Activated CD8-positive, alpha-beta memory T cell treated with anti-CD3 and anti-CD28 coated beads for 4 hours (primary cell): ENCODE measurements at places on chromosomes 4 and X.

DNA sequence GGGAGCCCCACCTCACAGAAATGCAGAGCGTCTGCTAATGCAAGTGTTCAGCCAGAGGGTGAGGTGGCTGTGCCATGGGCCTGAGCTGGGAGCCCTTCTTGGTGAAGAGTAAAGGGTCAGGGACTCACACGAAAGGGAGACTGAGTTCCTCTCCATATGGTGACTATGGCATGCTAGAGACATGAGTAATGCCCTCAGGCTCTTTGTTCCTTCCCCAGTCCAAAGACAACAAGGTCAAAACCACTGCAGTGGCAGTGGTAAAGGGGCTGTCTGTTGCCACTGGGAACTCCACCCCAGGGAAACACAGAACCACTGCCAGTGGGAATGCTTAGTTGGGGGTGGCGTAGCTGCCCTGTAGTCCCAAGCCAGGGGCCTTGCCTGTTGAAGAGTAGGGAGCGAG is 22.4 kb downstream of the RAB40AL start:
- no peak for DNase-seq

DNA sequence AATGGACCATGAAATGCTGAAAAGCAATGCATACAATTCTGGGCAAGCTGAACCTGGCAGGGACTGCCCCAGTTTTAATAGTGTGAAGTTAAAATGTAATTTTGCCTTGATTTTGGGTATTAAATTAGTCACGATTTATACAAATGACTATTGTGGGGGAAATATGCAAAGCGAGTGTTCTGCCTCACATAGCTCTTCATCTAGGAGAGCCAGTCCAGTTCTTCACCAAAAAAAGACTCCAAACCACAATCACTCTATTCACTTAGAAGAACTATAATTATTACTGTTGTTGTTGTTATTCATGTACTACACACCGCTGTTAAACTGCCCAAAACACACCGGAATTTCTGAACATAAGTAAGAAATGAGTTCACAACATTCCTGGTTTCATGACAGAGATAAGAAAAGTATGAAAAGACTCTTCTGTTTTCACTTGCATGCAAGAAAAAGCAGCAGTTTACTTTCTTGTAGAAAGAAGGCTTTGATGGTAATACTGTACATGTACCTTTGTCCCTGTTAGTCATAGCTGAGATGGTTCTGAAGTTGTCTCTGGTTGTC is 101.9 kb downstream of the QRFPR start:
- DNase-seq = no peak

- no peak for DNase-seq
These were observed 93.0 kb upstream of the LDB2 start for GRCh38 chr4:16991450-16991849.

- no peak for DNase-seq
These were observed 190.2 kb upstream of the BANK1 start for GRCh38 chr4:101600287-101600686.

DNA sequence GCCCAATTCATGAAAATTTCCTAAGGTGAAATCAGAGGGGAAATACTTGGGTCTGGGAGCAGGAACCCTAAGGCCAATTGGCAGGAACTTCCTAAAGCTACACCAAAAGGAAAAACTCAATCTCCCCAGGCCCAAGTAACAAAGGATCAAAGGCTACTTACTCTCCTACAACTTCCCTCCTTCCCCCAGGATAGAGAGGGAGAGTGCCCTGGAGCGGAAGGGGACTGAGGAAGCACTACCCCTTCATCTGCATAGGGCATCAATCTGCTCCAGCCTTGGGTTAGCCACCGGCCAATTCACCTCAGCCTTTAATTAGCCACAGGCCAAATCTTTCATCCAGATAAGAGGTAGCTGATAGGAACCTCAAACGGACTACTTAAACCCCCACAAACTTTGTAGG is 55.0 kb downstream of the SLC34A2 start:
- DNase-seq = no peak

DNA sequence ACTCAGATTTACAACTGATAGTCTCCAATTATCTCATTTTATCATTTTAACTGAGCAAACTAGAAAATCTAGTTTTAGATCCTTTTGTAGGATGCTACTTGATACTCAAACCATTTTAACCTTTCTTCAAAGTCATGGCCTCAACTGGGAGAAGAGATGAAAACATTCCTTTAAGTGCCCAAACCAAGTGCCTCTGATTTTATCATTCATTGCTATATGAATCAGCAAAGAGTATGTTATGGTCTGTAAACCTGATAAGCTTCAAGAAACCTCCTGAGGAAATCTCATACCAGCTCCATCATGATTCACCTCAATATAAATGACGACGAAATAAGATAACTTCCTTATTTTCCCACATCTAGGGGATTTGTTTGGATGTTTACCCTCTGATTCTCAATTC is 119.9 kb downstream of the FAM13A start:
- DNase-seq = no peak

- no peak for DNase-seq
These were observed 1.7 kb downstream of the RNF175 start for GRCh38 chr4:153758136-153758535.

DNA sequence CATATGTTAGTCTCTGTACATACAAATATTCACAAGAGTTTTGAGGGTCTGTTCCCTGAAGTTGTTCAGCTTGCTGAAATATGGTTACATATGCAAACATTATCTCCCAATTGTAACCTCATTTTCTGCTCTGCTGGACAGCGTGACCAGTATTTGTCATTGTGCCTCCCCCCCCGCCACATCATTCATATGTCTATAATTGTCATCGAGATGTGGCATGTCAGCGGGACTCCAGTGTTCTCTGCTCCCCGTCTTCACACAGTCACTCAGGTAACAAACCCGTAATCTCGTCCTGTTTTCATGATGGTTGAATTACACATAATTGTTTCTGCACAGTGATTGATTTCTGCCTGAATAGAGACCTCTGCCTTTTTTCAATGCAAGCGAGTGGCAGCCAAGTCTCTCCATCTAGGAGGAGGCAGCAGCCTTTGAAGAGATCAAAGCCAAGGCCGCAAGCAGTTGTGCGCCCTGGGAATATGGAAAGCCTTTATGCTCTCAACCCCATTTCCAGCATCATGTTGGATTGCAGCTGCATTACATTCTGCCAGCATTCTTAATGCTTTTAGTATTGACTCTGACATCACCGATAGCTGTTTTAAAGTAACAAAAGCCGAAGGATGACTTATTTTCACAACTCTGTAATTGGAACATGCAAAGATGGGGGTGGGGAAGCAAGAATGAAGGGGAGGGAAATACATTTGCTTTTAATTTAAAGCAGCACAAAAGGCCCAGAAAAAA is 27.4 kb downstream of the LEF1 start:
- DNase-seq = no peak

GRCh38 chrX:29376584-29376983 is 789.3 kb downstream of the IL1RAPL1 start:
- no peak for DNase-seq

DNA sequence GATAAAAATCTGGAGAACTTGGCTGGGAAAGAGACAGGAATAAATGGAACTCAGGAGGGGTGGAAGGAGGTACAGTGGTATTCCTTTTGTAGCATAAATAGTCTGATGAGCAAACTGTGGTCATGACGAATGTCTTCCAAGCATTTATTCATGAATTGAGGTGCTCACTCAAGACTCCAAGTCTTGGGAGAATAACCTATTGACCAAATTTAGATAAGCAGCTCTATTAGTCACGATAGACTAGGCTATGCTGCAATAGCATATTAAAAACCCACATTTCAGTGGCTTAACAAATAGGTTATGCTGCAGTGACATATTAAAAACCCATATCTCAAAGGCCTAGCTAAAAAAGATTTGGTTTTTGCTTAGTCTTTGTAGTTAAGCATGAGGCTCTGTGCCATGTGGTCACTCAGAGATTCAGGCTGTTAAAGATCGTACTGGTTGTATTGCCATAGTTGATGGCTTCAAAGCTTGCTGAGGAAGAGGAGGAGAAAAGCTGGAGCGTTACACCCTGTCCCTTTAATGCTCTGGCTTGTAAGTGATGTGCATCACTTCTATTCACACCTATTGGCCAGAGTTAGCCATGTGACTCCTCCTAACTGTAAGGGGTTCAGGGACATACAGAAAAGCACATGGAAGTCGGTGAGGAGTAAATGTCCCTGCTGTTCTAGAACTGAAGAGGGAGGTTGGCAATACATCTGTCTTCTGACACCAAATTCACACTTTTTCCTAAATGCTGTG is 24.5 kb upstream of the CCDC149 start:
- DNase-seq = no peak

DNA sequence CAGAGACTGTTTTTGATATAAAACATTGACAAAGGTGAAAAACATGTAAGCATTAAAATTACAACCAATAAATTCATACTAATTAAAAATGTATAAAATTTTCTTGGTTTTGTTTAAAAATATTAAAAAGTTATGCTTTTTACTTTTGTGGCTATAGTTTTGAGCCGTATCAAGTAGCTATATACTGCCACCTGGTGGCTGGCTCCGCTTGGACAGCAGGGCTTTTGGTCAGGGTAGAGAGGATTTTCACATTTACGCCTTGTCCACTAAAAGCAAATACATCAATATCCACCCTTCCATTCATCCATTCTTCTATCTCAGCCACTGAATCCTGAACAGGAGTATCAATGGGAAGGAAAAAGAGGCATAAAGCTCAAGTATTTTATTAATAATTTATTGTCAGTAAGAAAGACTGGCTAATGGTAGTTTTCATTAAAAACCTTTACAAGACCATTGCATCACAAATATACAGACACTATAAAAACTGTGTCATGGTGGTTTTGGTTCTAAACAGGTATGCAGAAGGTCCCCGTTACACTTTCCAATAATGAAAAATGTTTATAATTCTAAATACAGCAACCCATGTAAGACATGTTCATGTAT is 32.1 kb upstream of the MTNR1A start:
- DNase-seq = no peak
